Left lung (tissue), 14 donors: ENCODE measurements at places on chromosomes 2 and 18. TPM values are rescaled to one million over a fixed set of nuclear protein-coding genes. Genes with fewer than 3 reads are reported as not detected.

- no peaks in the 10 kb centered on the region for H3K27me3 ChIP-seq
- no peak overlapping the region for H3K4me3 ChIP-seq
- H3K27ac ChIP-seq: no peak overlapping the region
- no peak for DNase-seq
- no peaks in the 10 kb centered on the region for H3K4me1 ChIP-seq
These were observed 12.2 kb upstream of the SH3BP4 start for GRCh38 chr2:234939576-234939975.

DNA sequence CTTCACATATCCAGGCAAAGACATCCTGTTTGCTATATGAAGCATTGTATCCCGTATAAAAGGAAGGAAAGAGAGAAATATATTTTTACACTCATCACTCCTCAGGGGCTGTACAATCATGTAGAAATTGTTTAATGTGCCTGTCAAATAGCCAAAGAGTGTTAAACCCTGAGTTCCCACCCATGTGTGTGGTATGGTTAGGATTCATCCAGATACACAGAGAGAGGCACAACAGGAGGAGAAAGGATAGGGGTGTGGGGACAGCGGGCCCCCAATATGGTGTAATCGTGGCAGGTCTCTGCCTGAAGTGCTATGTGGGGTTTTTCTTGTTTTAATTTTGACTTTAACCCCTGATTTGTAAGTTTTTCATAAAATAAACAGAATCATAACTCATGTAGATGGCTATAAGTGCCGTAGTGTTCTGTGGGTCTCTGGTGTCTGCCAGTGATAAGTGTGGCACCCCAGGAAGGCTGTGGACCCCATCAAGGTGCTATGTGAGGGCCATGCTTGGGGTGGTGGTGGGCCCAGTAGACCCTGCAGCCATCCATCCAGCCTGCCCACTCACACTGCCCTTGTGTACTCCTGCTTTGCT, 10.2 kb upstream of the IL18R1 start:
- DNase-seq: no peak
- H3K4me1 ChIP-seq: no peaks in the 10 kb centered on the region
- no peak overlapping the region for H3K4me3 ChIP-seq
- no peaks in the 10 kb centered on the region for H3K36me3 ChIP-seq
- no peak overlapping the region for H3K27ac ChIP-seq

The ENOSF1 gene
- 91.9 TPM for polyA plus RNA-seq

The C1GALT1C1L gene
- polyA plus RNA-seq: 2.1 TPM

DNA sequence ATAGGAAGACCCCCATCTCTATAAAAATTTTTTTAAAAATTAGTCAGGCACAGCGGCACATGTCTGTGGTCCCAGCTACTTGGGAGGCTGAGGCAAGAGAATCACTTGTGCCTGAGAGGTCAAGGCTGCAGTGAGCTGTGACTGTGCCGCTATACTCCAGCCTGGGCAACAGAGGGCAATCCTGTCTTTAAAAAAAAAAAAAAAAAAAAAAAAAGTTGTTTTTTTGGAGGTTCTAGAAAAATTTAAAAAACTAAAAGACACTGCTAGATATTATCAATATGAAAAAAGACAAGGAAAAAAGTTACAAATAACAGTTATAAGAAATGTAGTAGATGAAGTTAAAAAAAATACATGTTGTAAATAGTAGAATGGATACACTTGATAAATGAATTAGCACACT, 56.1 kb upstream of the C2orf15 start:
- DNase-seq: no peak
- H3K27me3 ChIP-seq: no peaks in the 10 kb centered on the region

GRCh38 chr2:727071-727470, 49.9 kb upstream of the TMEM18 start:
- no peaks in the 10 kb centered on the region for H3K4me1 ChIP-seq
- no peak overlapping the region for H3K27ac ChIP-seq
- peaks cover 18% of the 10 kb centered on the region for H3K27me3 ChIP-seq
- H3K36me3 ChIP-seq: no peaks in the 10 kb centered on the region

- peak overlapping the region; percentile 73 for H3K4me3 ChIP-seq
- peaks cover 56% of the 10 kb centered on the region for H3K27me3 ChIP-seq
- H3K4me1 ChIP-seq: peaks cover 42% of the 10 kb centered on the region
- peak overlapping the region; percentile 78 for H3K27ac ChIP-seq
These were observed 997 bp downstream of the BOK start for GRCh38 chr2:241559323-241560161.

DNA sequence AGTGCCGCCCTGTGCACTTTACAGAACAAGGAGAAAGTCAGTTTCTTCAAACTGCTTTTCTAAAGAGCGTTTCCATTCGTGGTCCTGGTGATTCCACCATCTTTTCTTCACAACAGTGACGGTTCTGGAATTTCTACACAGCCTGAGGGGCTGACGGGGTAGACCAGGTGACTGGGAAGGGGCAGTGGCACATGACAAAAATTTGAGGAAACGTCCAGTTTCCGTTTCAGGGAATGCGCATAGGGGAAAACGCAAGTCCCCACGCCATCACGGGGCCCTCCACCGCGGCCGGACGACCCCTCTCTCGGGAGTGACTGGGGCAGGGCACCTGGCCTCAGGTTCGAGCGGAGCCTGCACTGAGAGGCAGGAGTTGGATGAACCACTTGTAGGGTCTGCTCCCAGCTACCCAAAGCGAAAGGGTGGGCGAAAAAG, 980 bp upstream of the SPTBN1 start:
- peak overlapping the region; percentile 64 for H3K4me3 ChIP-seq
- no peaks in the 10 kb centered on the region for H3K36me3 ChIP-seq
- H3K27ac ChIP-seq: peak overlapping the region; percentile 96
- H3K4me1 ChIP-seq: peaks cover under 1% of the 10 kb centered on the region
- DNase-seq: no peak
- peaks cover 53% of the 10 kb centered on the region for H3K27me3 ChIP-seq

GRCh38 chr18:13578400-13578799, 148.0 kb downstream of the FAM210A start:
- no peak overlapping the region for H3K27ac ChIP-seq
- H3K4me1 ChIP-seq: peaks cover 33% of the 10 kb centered on the region
- DNase-seq: no peak

The DOK6 gene
- polyA plus RNA-seq: 14.3 TPM

GRCh38 chr2:150476809-150477302, 10.6 kb downstream of the RND3 start:
- H3K27me3 ChIP-seq: no peaks in the 10 kb centered on the region
- no peaks in the 10 kb centered on the region for H3K36me3 ChIP-seq
- peak overlapping the region; percentile 14 for H3K27ac ChIP-seq
- DNase-seq: no peak
- no peak overlapping the region for H3K4me3 ChIP-seq

GRCh38 chr2:149739171-149739882, 151.8 kb upstream of the MMADHC start:
- H3K36me3 ChIP-seq: no peaks in the 10 kb centered on the region
- no peak overlapping the region for H3K27ac ChIP-seq
- no peaks in the 10 kb centered on the region for H3K27me3 ChIP-seq
- no peak overlapping the region for H3K4me3 ChIP-seq
- no peak for DNase-seq
- H3K4me1 ChIP-seq: no peaks in the 10 kb centered on the region

DNA sequence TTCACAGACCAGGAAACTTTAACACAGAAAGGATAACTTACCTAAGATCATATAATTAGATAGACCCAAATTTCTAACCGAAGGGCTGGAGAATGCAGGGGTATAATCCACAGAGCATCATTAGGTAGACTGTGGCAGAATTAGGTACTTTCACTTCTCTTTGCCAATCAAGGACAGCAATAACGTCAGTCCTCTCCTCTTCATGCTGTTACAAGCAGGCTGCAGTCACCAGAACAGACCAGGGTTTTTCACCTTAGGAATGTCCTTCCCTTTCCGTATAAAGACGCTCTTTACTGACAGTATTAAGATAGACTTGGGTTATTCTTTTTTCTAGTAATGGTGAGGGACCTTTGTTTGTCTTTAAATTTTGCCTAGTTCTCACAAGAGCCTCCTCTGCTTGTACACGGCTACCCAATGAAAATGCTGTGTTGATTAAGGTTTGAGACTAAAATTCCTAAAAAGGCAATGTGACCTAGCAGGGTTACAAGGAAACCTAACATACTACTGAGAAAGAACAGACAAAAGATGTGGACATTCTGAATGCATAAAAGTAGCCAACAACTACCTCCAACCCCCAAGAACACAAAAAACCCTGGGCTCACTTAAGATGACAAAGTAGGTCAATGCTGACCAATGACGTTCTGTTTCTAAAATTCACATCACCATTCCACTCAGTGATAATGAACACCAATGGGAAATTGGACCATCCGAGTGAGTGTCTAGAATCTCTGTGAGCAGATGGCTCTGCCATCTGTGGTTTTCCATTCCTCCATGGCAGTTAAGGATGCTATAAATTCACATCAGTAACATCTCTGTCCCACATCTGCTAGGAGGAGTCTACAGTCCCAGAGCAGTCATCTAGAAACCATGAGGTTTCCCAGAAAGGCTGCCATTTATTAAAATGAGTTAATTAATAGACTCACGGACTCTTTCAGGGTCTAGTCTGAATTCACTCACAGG, 2.1 kb downstream of the PDIA6 start:
- no peak for DNase-seq
- no peaks in the 10 kb centered on the region for H3K36me3 ChIP-seq
- H3K27me3 ChIP-seq: no peaks in the 10 kb centered on the region
- peak overlapping the region; percentile 1 for H3K27ac ChIP-seq
- H3K4me3 ChIP-seq: no peak overlapping the region
- peaks cover 4% of the 10 kb centered on the region for H3K4me1 ChIP-seq

The TXNDC2 gene
- not detected for polyA plus RNA-seq

The SIX3 gene
- polyA plus RNA-seq: not detected

DNA sequence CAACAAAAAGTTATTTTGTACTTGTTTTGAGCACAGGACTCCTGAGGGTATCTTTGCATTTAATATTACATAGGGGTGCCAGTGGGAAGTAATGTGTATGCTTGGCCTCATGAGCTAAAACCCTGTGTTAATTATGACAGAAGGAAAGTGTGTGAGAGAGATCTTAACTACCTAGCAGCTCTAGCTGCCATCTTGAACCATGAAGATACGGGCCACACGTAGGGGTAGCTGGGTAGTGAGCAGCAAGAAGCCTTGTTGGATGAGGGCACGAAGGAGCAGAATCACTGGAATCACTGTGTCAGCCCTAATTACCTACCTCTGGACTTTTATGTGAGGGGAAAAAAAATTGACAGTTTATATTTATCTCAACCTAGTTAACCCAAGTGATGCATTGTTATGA, 15.4 kb upstream of the CASP10 start:
- no peak for DNase-seq
- peaks cover 12% of the 10 kb centered on the region for H3K4me1 ChIP-seq
- no peak overlapping the region for H3K27ac ChIP-seq
- H3K4me3 ChIP-seq: no peak overlapping the region

The UBE2F gene
- 34.4 TPM for polyA plus RNA-seq

DNA sequence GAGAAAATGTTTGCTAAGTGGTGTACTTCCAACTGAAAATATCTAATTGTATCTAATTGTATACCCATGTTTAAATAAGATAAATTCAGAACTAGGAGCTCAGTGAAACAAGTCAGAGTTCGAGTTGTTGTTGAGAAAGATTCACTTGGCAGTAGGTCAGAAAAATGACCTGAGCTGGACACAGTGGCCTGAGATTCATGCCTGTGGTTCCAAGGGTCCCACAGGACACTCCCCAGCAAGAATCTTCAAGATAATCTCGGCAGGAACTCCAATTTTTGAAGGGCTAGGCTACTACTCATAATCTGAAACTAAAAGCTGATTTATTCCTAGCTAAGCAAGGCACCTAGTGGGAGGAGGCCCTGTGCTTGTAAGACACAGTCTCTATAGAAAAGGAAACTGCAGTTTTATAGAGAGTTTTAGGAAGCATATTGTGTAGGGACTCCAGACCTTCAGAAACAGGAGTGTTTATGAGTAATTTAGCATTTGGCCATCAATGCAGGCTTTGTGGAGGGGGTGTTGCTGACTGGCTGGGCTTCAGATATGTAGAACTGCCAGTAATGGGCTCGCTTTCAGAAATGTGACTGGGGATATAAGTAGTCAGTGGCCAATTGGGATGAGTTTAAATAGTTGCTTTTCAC, 43.2 kb downstream of the SP140 start:
- no peak overlapping the region for H3K4me3 ChIP-seq
- H3K27ac ChIP-seq: no peak overlapping the region
- H3K4me1 ChIP-seq: no peaks in the 10 kb centered on the region
- no peaks in the 10 kb centered on the region for H3K36me3 ChIP-seq
- H3K27me3 ChIP-seq: no peaks in the 10 kb centered on the region
- no peak for DNase-seq

DNA sequence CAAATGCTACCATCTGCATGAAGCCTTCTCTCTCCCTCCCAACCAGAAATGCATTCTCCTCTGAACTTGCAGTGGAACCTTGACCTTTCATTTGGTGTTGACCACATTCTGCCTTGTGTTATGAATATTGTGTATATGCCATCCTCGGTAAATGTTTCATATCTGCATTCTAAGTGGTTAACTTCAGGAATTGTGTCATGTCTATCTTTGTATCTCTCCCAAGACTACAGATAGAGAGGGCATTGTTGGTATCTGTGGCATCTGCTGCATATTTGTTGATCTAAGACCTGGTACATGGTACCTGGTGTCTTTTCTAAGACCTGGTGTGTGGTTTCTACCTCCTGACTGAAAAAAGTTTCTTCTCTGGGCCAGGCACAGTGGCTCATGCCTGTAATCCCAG, 34.0 kb downstream of the CASP10 start:
- H3K4me3 ChIP-seq: no peak overlapping the region
- H3K36me3 ChIP-seq: peaks cover 33% of the 10 kb centered on the region
- peaks cover 5% of the 10 kb centered on the region for H3K4me1 ChIP-seq
- no peak overlapping the region for H3K27ac ChIP-seq
- no peak for DNase-seq
- no peaks in the 10 kb centered on the region for H3K27me3 ChIP-seq

- no peak overlapping the region for H3K4me3 ChIP-seq
- peaks cover 46% of the 10 kb centered on the region for H3K4me1 ChIP-seq
- DNase-seq: peak; percentile 69
- peak overlapping the region; percentile 62 for H3K27ac ChIP-seq
- H3K36me3 ChIP-seq: no peaks in the 10 kb centered on the region
These were observed 126.2 kb upstream of the LGALSL start for GRCh38 chr2:64327510-64328414.

GRCh38 chr2:149330127-149331022, at the start of gene LYPD6:
Gene LYPD6 (plus strand): TSS chr2:149330587. CDS start chr2:149437709, 107,122 bp downstream.
- no peaks in the 10 kb centered on the region for H3K36me3 ChIP-seq
- peak within 1 kb of the TSS; percentile 52 for H3K4me3 ChIP-seq
- peaks cover 6% of the 10 kb centered on the region for H3K4me1 ChIP-seq
- no peak within 1 kb of the TSS for H3K27ac ChIP-seq
- H3K27me3 ChIP-seq: peaks cover 75% of the 10 kb centered on the region

The ACKR3 gene
- 49.3 TPM for polyA plus RNA-seq

DNA sequence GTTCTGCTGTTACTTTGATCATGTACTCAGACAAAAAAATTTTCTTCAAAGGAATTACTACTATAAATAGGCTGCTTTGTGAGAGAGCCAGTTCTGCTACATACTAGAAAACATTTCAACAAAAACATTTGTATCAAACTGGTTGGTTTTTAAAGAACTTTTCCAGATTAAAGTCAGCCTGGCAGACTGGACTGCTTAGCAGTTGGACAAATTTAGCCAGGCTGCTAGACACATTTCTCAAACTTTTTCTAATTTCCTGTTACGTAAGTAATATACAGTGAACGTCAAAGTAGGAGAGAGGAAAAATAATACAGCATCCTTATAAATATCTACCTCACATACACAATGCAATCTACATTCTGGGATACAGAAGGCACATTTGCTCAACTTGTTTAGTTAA, 109.5 kb downstream of the SP3 start:
- no peaks in the 10 kb centered on the region for H3K27me3 ChIP-seq
- H3K36me3 ChIP-seq: no peaks in the 10 kb centered on the region
- peaks cover 5% of the 10 kb centered on the region for H3K4me1 ChIP-seq
- peak overlapping the region; percentile 6 for H3K27ac ChIP-seq
